ENCODE measurements at places on chromosomes 2 and 18.

DNA sequence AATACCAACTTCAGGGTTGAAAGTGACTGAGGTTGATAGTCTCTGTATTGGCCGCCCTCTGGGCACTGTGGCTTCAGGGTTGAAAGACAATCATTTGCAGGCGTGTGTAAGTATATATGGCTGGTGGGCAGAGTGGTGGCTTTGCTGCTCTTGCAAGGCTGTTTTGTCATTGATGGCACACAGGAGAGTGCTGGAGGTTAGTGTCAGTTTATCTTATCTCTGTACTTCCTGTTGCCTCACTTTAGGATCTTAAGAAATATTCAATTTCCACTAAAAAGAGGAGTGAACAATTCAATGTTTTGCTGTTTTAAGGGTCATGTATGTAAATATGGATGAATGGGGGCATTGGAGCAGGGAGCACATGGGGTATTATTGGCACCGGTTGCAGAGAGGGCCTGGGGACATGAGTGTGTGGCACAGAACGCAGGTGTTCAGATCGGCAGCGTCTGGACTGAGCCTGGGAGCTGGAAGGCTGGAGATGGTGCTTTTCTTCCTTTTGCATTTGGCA lies 51.5 kb downstream of the NCK2 start:
- no peaks in the 10 kb centered on the region for H3K27me3 ChIP-seq
- peak overlapping the region; percentile 34 for H3K27ac ChIP-seq
- H3K36me3 ChIP-seq, result no peaks in the 10 kb centered on the region
- H3K4me1 ChIP-seq, result peaks cover 56% of the 10 kb centered on the region
- DNase-seq, result no peak

DNA sequence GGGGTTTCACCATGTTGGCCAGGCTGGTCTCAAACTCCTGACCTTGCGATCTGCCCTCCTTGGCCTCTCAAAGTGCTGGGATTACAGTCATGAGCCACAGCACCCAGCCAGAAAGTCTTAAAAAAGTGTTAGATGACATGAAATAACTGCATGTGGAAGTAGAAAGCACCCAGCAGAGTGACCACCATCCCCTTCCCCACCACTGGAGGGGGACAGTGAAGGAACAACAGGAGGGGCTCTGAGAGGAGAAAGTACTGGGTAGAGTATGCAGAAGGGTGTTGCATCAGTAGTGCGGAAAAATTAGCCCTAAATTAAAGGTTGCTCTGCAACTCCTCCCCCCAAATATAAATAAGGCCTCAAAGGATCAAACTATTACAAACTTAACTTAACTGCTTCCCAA lies 230.5 kb downstream of the ZNF521 start:
- DNase-seq, result no peak
- no peak overlapping the region for H3K27ac ChIP-seq
- no peak overlapping the region for H3K4me3 ChIP-seq
- H3K27me3 ChIP-seq, result no peaks in the 10 kb centered on the region
- H3K36me3 ChIP-seq, result no peaks in the 10 kb centered on the region

DNA sequence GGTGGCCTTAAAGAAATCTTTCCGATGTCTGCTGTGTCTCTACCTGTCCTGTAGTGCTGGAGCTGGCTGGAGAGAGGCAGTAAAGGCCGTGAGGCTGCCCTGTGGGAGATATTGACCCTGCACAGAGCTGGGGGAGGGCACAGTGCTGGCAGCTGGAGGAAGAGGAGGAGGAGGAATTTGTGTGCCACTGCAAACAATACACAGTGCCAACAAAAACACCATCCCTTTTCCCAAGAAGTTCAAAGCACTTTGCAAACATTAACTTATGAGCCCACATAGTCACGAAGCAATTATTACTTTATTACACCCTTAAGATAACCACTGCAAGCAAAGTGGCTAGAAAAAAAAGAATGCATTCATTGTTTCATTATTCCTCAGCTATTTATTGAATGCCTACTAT lies 45.0 kb upstream of the CYTIP start:
- peaks cover 25% of the 10 kb centered on the region for H3K4me1 ChIP-seq
- H3K4me3 ChIP-seq, result no peak overlapping the region
- H3K36me3 ChIP-seq, result no peaks in the 10 kb centered on the region
- DNase-seq, result no peak
- no peaks in the 10 kb centered on the region for H3K27me3 ChIP-seq

- peak overlapping the region; percentile 85 for H3K27ac ChIP-seq
- no peak for DNase-seq
- no peak overlapping the region for H3K4me3 ChIP-seq
- H3K4me1 ChIP-seq, result peaks cover 38% of the 10 kb centered on the region
- H3K36me3 ChIP-seq, result no peaks in the 10 kb centered on the region
- H3K27me3 ChIP-seq, result no peaks in the 10 kb centered on the region
These were observed 112.5 kb downstream of the MAP3K20 start for GRCh38 chr2:173187941-173188788.

GRCh38 chr2:43175876-43176275 lies 50.5 kb downstream of the ZFP36L2 start:
- no peaks in the 10 kb centered on the region for H3K36me3 ChIP-seq
- DNase-seq, result no peak
- peaks cover 11% of the 10 kb centered on the region for H3K4me1 ChIP-seq
- no peak overlapping the region for H3K4me3 ChIP-seq
- no peak overlapping the region for H3K27ac ChIP-seq

DNA sequence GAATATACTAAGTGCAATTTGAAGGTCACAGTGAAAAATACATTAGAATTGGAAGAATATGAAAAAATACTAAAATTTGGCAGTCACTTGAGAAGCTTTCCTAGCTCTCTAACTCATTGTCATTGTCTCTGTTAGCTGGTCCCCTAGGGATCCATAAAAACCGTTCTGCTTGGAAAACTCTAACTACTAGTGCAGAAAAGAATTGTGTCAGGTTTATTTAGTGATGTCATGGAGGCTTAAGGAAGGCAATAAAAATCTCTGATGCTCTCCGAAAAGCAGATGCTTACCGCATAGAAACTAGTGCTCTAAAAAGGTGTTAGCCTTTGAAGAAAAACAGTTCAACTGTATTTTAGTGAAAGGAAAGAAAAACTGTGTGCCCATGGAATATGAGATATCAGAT lies 150.1 kb upstream of the DLGAP1 start:
- DNase-seq, result no peak
- H3K27me3 ChIP-seq, result no peaks in the 10 kb centered on the region
- H3K27ac ChIP-seq, result no peak overlapping the region
- no peaks in the 10 kb centered on the region for H3K4me1 ChIP-seq

GRCh38 chr2:140295767-140296166 lies 1515.6 kb upstream of the NXPH2 start:
- H3K36me3 ChIP-seq, result no peaks in the 10 kb centered on the region
- no peaks in the 10 kb centered on the region for H3K4me1 ChIP-seq
- no peak overlapping the region for H3K4me3 ChIP-seq

GRCh38 chr2:151978709-151979108 lies 120.1 kb downstream of the CACNB4 start:
- DNase-seq, result no peak
- H3K36me3 ChIP-seq, result no peaks in the 10 kb centered on the region
- H3K4me3 ChIP-seq, result no peak overlapping the region
- H3K27me3 ChIP-seq, result no peaks in the 10 kb centered on the region

DNA sequence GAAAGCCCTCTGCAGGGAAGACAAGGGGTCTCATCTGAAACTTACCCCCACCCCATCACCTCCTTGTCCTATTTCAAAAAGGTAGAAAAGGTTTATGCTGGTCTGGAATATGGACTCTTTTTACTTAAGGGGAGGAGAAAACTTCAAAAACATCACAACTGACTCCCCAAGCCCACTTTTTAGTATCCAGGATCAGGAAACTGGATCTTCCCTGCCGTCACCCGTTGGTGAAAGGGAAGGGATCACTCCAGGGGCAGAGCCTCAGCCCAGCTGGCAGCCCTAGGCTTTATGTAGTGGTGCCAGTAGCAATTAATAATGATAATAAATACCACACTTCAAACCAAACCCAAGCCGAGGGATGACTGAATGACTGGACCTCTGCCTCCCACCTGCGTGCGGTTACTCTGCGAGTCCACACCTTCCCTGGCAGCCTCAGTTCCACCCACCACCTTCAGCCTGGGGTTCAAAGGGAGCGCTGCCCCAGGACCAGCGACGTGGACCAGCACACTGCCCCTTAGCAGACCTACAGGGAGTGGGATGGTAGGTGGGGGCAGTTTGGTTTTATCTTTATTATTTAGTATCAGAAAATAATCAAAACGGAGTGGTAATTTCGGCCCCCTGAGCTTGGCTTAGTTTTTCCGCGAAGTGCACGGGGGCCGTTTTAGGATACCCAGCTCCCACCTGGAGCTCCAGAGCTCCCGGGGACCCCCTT lies 4.9 kb upstream of the GATA6 start:
- H3K27ac ChIP-seq, result peak overlapping the region; percentile 20
- no peak for DNase-seq
- no peaks in the 10 kb centered on the region for H3K27me3 ChIP-seq
- H3K4me1 ChIP-seq, result no peaks in the 10 kb centered on the region
- H3K36me3 ChIP-seq, result no peaks in the 10 kb centered on the region
- no peak overlapping the region for H3K4me3 ChIP-seq

DNA sequence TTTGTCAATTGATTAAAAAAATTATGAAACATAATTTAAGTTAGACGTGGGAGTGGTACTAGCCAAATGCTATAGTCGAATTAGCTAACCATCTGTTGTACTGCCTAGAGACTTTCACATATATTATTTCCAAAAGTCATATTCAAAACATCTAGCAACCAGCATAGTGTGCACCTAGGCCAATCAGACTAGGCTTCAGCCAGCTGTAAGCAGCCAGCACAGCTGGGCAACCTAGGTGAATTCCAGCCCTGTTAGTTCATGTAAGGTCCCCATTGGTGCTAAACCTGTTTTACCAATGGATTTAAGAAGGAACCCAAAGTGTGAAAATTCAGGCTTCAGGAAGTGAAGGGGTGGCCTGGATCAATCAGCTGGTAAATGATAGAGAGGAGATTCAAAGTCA lies 144.3 kb downstream of the BCL2 start:
- no peak for DNase-seq
- no peak overlapping the region for H3K4me3 ChIP-seq
- no peaks in the 10 kb centered on the region for H3K27me3 ChIP-seq
- peaks cover 56% of the 10 kb centered on the region for H3K4me1 ChIP-seq

DNA sequence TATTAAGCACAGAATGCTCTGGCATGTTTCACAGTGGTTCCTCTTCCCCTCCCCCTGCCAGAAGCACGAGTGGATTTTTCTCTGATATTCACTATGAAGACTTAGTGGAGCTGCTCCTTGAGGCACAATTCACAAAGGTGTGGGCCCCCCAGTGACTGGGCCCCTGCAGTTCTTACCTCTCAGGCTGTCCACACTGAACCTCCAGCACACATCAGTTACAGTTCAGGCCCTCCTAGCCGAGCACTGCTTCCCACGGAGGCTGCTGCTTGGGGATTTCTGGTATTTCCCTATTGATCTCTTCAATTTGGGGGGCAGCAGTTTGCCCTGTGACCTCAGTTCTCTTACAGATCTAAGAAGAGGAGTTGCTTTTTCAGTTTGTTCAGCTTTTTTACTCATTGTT lies 236.1 kb downstream of the SH3RF3 start:
- no peaks in the 10 kb centered on the region for H3K4me1 ChIP-seq
- no peak overlapping the region for H3K27ac ChIP-seq
- H3K27me3 ChIP-seq, result no peaks in the 10 kb centered on the region
- H3K4me3 ChIP-seq, result no peak overlapping the region

GRCh38 chr18:13176847-13177246 lies 41.7 kb upstream of the LDLRAD4 start:
- H3K27me3 ChIP-seq, result no peaks in the 10 kb centered on the region
- H3K36me3 ChIP-seq, result no peaks in the 10 kb centered on the region
- no peak overlapping the region for H3K27ac ChIP-seq
- no peak overlapping the region for H3K4me3 ChIP-seq
- no peaks in the 10 kb centered on the region for H3K4me1 ChIP-seq
